Right ventricle myocardium superior (tissue), 1 donor: ENCODE measurements at places on chromosomes 6 and 20.

- peak; percentile 89 for DNase-seq
These were observed 6.1 kb upstream of the HSPA1B start for GRCh38 chr6:31821301-31822035.

- no peak for DNase-seq
These were observed 23.2 kb downstream of the GLYATL3 start for GRCh38 chr6:49522710-49523593.

GRCh38 chr6:45625191-45625664 lies 247.5 kb upstream of the SUPT3H start:
- no peak for DNase-seq

DNA sequence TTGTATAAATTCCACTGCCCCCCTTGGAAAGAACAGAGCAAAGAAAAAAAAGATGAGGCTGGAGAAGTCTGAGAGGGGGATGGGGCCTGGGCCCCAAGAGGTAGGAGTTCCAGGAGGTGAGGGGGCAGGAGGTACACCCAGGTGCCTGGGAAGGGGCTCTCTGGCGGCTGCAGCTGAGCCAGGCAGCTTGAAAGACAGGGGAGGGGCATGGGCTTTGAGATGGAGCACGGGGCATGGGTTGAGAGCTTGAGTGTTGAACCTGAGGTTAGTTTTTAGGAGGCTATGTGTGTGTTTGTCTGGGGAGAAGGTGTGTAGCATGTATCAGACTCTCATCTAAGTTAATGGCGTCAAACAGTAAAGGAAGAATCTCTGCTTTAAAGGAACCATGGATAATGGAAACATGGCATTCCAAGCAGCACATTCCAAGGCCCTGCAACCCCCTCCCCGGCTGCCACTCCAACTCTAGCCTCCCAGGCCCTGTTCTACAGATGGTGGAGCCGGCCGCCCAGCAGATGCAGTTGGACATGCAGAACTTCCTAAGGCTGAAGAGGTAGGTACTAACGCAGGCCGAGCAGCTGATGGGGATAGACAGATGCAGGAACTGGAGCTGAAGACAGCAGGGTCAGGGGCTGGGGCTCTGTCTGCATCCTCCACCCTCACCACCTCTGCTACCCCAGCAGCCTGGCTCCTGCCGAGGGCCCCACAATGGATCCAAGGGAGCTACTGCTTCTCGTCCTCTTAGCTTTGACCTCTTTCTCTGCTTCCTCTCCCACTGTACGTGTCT lies 42.1 kb downstream of the MDFI start:
- DNase-seq = peak; percentile 27

- DNase-seq = no peak
These were observed 78.0 kb downstream of the PPP1R14C start for GRCh38 chr6:150220634-150221551.

DNA sequence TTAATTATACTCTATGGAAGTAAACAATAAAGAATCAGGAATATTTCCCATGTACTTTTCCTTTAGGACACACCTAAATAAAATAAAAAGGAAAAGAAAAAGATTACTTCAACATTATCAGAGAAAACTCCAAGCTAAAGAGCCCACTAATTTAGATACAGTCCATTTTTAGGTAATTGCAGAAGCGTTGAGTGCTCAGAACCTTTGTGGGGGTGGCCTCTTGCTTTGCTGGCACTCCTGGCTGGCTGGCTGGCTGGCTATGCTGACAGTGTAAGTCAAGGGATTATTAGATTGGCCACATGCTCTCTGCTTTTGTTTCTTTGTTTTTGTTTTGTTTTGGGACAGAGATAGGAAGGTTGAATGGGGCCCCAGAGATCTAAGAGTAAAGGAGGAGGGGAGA lies at the start of gene GJE1:
Gene GJE1, plus strand, starts transcription at position 301 of the 400 bp plus-strand sequence. CDS start 234 bp downstream, outside the sequence.
- DNase-seq = no peak

- DNase-seq = no peak
These were observed 1.5 kb upstream of the ARFGEF2 start for GRCh38 chr20:48919882-48920526.

DNA sequence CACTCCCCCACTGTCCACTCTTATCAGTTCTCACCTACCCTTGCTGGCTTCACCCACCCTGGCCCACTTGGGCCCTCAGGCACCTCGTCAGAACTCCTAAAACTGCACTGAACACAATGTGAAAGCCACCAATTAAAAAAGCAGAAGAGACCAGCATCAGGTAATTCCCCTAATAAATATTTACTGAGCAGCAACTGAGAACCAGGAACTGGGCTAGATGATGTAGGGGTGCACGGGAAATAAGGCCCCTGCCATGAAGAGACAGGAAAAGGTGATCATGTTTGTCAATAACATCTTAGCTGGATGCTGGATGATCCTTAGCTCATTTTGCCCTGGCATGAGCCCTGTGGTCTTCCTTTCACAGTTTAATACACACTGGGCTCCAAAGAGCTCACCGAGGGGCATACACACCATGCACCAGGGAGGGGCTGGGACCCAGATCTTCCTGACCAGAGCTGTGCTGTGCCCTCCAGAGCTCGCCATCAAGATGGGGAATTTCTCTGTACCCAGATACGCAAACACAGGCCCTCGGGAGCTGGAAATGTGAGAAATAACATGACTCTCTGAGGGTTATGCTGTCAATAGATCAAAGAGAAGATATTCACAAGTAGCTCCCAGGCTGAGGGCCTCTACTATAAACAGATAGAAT lies 113.6 kb upstream of the SLC22A16 start:
- no peak for DNase-seq

DNA sequence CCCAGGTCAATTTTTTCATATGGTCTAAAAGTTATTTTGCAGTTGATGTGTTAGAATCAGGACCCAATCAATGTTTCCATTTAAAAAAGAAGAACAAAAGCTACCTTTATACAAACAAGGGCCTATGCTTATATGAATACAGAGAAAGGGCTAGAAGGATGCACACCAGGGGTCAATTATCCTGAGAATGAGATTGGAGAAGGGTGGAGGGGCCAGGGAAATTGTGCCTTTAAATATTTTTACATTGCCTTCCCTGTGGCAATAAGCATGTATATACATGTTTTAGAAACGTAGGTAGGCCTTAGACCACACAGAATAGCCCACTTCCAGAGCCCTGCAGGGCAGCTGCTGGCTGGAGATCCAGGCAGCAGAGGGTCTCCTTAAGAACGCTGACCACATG lies 12.7 kb downstream of the EXOC2 start:
- DNase-seq = no peak

DNA sequence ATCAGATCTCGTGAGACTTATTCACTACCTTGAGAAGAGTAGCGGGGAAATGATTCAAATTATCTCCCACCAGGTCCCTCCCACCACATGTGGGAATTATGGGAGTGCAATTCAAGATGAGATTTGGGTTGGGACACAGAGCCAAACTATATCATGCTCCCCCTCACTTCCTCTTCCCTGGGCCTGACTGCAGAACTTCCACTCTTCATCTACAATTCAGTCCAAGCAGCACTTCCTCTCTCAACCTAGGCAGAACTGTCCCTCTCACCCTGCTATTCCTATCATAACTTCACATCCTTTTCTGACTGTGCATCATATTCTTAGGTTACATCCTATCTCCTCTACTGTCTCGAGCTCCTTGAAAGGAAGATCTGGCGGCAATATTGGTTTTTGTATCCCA lies 184.0 kb upstream of the HDDC2 start:
- no peak for DNase-seq

GRCh38 chr6:65569505-65569904 lies 137.5 kb downstream of the EYS start:
- DNase-seq = no peak

- DNase-seq = no peak
These were observed 435.4 kb upstream of the SOX4 start for GRCh38 chr6:21158149-21158548.

DNA sequence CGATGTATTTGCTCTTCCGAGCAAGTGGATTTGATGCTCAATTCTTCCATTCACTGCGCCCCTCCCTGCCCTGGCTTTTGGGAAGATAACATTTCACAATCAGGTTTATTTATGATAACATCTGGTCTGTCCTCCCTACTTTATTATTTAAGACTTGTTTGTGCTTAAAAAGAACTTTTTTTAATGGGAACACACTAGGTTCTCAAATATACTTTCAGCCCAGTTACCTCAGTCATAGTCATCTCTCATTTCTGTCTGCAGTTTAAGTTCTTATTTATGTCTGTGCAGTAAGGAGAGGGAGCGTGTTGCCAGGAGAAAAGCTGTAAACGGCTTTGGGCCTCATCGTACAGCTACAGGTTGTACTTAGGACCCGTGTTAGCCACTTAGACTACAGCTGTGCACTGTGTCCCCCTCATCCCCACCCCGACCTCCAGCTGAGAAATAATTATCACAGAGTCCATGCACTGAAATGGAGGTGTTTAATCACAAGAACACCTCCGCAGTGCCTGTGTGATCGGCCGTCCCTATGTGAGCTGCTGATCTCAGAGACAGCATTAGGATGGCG lies 99.3 kb downstream of the RPP40 start:
- no peak for DNase-seq

DNA sequence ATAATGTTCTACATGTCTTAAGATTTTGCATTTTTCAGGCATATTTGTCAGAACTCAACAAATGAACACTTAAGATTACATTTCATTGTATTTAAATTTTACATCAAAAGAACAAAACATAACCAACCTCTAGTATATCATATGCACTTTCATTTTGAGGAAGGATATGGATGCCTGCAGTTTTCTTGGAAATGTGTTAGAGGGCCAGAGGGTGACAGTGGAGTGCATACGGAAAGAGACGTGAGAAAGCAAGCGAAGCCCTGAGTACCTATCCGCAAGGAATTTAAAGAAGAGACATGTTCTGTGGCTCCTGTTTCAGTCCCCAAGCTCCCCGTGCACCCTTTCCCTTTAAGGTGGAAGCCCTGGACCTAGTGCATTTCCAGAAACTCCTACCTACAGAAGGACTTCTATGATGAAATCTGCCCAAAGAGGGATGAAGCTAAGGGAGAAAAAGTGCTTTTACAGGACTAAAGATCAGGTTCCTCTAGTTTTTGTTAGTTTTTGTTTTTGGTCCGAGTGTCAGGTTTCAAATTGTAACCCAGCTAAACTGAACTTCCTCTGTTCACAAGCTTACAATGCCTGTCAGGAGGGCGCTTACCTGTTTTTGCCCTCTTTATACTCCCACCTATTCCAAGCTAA lies 38.8 kb downstream of the EZR start:
- DNase-seq = no peak

DNA sequence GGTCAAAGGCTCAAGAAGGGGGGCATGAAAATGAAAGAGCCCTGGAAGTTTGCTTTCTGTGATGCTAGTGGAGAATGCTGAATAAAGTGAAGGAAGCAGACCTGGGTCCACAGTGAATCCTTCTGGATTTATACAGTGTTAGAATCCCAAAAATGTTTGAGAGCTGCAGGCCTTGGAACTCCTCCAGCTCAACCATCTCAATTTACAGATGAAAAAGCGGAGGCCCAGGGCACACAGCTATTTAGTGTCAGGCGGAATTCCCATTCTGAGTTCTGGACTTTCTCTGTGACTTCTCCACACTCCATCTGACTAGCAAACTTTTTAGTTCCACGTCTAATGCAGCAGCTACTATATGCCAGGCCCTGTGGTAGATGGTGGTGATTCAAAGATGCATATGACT lies 1.5 kb upstream of the PRSS35 start:
- no peak for DNase-seq

DNA sequence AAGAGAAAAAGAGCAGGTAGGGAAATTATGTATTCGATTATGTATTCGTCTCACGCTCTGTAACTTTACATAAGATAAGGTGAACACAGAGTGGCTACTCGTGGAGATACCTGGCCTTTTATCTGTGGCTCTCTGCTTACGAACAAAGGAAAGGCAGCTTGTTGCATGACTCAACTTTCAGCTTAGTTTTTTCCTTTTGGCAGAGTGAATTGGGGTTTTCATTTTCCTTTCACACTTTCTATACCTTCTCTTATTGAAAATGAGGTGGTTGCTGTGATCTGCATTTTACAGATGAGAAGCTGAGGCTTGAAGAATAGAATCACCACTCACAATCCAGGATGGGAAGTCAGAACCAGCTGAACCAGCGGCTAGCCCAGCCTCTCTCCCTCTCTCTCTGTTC lies 13.3 kb upstream of the KCNK15 start:
- DNase-seq = no peak
